ENCODE measurements at places on chromosomes 16 and 17. TPM values are rescaled to one million over a fixed set of nuclear protein-coding genes. Genes with fewer than 3 reads are reported as not detected.
A peak's percentile ranks its signal among the peaks of the same experiment; 100 is the strongest.

DNA sequence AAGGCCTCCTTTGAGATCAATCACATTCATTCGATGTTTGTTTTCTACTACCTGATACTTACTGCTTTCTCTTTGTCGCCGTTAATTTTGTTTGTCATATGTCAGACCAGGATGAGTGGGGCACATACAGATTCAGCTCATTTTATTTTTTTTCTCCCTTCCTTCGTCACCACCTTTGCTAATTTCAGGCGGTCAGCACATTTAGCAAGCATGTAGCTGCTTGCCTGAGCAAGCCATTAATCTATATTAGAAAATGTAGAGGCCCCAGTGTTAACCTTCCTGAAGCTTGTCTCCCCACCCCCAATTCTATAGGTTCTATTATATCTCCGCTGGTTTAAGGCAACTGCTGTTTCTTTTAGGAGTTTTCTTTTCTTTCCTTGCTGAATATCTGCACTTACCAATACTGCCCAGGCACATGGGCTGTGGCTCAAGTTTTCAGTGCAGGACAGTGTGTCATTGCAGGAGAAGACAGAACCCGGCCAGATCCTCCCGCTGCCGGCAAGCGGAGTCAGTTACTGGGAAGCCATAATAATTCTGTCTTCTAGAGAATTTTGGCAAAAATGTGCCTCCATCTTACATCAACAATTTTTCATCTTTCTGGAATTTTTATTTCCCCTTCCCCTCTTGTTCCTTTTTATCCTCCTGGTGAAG is 714.3 kb downstream of the WWOX start:
- H3K36me3 ChIP-seq: no peaks in the 10 kb centered on the region
- H3K4me3 ChIP-seq: no peak overlapping the region
- H3K4me1 ChIP-seq: peaks cover 3% of the 10 kb centered on the region

FBXL16 gene
- total RNA-seq: 4.4 TPM

DNA sequence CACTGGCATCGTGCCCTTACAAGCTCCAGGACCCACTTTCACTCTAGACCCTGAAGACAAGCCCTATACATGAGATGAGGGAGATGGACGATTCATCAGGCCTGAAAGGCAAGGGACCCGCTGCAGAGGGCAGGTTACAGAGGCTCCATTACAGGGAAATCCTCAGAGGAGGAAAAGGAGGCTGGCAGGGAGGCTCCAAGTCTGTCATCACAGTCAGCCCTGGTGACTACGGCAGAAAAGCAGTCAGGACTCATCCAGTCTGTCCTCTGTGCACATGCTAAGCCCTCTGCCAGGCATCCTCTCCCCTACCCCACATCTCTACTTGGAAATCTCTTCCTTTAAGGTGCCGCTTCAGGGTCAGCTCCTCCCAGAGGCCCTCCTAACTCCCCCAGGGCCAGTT is 197.7 kb upstream of the CDH5 start:
- no peaks in the 10 kb centered on the region for H3K4me1 ChIP-seq
- H3K27ac ChIP-seq: no peak overlapping the region
- no peak overlapping the region for H3K4me3 ChIP-seq
- H3K27me3 ChIP-seq: peaks cover 1% of the 10 kb centered on the region
- DNase-seq: no peak
- no peaks in the 10 kb centered on the region for H3K36me3 ChIP-seq

GRCh38 chr16:71681360-71681759 is 43.1 kb downstream of the PHLPP2 start:
- H3K4me3 ChIP-seq: no peak overlapping the region
- no peaks in the 10 kb centered on the region for H3K27me3 ChIP-seq
- H3K36me3 ChIP-seq: no peaks in the 10 kb centered on the region
- no peak overlapping the region for H3K27ac ChIP-seq
- no peak for DNase-seq

ELMO3 gene
- total RNA-seq: 31.9 TPM

CLDN6 gene
- total RNA-seq: not detected

- no peaks in the 10 kb centered on the region for H3K36me3 ChIP-seq
- no peak overlapping the region for H3K27ac ChIP-seq
- DNase-seq: no peak
- H3K4me1 ChIP-seq: no peaks in the 10 kb centered on the region
- H3K27me3 ChIP-seq: no peaks in the 10 kb centered on the region
Observed at GRCh38 chr17:33750943-33751701, 458.0 kb upstream of the ASIC2 start.

CDC6 gene
- 17.8 TPM for total RNA-seq

DNA sequence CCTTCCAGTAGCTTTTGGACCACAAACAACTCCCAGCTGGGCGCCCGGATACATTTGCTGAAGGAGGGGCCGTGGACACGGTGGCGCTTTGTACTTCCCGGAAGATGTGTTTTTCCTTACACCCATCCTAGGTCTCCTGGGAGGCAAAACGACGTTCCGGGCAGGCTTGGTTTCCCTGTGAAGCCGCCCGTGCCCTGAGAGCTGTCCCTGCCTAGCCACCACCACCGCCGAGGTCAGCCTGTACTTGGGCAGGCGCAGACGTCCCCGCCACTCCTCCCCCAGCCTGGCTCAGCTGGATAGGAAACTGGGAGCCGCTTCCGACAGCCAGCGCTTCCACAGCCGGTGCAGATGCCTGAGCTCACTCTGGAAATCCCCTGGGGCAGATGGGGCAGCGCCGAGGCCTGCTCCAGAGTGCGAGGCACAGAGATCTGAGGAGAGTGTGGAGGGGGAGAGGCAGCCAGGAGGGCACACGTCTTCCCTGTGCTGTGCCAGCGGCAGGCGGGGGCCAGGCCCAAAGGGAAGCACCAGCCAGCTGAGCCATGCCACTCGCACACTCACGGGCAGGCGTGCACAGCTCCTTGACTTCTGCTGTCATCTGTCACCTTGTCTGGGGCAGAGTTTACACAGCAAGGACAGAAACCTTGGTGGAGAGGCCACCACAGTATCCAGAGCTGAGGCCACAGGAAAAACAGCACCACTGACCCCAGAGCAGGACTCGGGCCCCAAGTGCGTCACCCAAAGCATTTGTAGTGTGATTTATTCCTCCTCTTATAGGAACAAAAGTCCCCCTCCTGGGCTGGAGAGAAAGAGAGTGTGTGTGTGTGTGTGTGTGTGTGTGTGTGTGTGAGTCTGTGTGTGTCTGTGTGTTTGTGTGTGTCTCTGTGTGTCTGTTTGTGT is 3.0 kb downstream of the RHBDF2 start:
- H3K4me3 ChIP-seq: peak overlapping the region; percentile 46
- DNase-seq: no peak
- peaks cover 44% of the 10 kb centered on the region for H3K4me1 ChIP-seq
- H3K27me3 ChIP-seq: no peaks in the 10 kb centered on the region
- peak overlapping the region; percentile 86 for H3K27ac ChIP-seq

TBC1D3K gene
- not detected for total RNA-seq

GRCh38 chr17:77867308-77867781 is 91.2 kb upstream of the TNRC6C start:
- DNase-seq: no peak
- H3K4me1 ChIP-seq: peaks cover 10% of the 10 kb centered on the region
- no peak overlapping the region for H3K4me3 ChIP-seq
- H3K36me3 ChIP-seq: no peaks in the 10 kb centered on the region

DNA sequence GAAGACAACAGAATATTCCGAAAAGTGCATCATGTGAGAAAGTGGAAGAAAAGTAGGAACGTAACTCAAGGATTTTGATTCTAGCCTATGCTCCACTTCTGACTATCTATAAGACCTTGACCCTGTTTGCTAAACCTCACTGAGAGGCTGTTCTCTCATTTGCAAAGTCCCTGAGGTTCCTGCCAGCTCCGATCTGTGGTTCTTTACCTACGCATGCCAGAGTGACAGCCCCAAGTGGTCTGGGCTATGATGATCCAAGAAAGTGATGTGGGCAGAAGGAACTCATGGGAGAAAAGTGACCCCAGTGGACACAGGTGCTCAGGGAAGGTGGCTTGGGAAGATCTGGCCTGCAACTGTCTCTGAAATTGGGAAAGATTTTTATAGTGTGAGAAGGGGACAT is 301.1 kb upstream of the CDH11 start:
- no peak overlapping the region for H3K4me3 ChIP-seq
- H3K27ac ChIP-seq: no peak overlapping the region

DNA sequence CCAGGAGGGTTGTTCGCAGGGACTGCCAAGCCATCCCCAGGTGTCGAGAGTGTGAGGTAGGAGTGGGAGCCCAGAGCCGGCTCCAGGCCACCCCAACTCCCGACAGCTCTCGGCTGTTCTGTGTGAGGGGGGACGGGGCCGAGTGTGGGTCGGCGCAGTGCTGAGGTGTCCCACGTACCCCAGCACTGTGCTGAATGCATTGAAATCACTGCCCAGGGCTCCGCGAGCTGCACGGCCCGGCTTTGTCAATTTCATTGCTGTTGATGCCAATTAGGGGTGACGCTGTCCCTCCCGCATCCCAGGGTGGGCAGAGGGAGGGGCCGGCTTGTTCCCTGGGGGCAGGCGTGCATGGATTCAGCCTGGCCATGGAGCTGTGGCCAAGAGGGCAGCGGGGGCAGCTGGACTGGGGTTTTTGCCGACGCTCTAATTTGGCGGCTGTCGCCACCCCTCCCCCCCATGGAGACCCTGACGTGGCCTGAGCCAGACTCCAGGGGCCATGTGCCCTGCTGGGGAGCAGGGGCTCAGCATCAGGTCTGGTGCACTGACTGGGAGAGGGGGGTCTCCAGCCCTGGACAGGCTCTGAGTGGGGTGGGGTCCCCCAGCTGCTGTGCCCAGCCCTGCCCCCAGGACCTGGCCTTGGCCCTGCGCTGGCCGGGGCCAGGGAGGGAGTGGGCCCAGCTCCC is 14.3 kb downstream of the CENPX start:
- peaks cover 48% of the 10 kb centered on the region for H3K4me1 ChIP-seq
- no peak overlapping the region for H3K4me3 ChIP-seq
- no peaks in the 10 kb centered on the region for H3K36me3 ChIP-seq
- no peak for DNase-seq

GRCh38 chr17:40074871-40075200 is 12.1 kb downstream of the THRA start:
- H3K36me3 ChIP-seq: peaks cover 7% of the 10 kb centered on the region
- DNase-seq: no peak
- H3K4me1 ChIP-seq: peaks cover 59% of the 10 kb centered on the region
- H3K4me3 ChIP-seq: no peak overlapping the region
- peak overlapping the region; percentile 93 for H3K27ac ChIP-seq
- H3K27me3 ChIP-seq: no peaks in the 10 kb centered on the region

DNA sequence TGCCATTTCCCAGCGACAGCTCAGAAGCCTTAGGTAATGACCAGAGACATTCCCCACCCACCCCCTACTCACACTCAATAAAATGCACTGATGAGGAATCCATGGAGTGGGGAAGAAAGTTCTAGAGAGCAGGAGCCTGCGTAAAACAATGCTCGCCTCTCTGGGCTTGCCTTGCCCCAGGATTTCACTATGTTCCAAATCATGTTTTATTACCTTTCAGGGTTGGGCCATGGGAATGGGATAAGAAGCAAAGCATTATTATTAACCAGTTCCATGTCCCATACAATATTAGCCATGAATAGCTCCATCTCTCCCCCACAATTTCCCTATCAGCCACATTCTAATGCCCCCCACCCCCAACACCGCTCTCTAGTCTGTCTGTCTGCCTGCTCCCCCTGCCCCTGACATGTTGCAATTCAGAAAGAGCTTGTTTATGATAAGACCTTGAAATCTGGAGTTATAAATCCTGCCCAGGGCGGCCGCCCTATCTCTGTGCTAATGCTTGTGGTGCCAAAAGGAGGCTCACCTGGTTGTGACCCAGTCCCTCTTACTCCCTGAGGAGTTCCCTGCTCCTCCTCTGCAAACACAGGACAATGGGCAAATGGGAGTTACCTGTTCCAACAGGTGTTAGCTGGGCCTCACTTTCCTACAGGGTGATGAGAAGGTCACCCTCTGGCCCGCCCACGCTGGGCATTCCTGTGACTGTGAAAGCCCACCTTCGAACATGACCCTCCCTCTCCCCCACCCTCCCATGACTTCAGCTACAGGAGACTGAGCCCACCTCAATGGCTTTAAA is 28.0 kb upstream of the DDX52 start:
- no peak overlapping the region for H3K4me3 ChIP-seq
- DNase-seq: no peak
- H3K4me1 ChIP-seq: no peaks in the 10 kb centered on the region
- no peaks in the 10 kb centered on the region for H3K27me3 ChIP-seq
- no peak overlapping the region for H3K27ac ChIP-seq
- no peaks in the 10 kb centered on the region for H3K36me3 ChIP-seq

DNA sequence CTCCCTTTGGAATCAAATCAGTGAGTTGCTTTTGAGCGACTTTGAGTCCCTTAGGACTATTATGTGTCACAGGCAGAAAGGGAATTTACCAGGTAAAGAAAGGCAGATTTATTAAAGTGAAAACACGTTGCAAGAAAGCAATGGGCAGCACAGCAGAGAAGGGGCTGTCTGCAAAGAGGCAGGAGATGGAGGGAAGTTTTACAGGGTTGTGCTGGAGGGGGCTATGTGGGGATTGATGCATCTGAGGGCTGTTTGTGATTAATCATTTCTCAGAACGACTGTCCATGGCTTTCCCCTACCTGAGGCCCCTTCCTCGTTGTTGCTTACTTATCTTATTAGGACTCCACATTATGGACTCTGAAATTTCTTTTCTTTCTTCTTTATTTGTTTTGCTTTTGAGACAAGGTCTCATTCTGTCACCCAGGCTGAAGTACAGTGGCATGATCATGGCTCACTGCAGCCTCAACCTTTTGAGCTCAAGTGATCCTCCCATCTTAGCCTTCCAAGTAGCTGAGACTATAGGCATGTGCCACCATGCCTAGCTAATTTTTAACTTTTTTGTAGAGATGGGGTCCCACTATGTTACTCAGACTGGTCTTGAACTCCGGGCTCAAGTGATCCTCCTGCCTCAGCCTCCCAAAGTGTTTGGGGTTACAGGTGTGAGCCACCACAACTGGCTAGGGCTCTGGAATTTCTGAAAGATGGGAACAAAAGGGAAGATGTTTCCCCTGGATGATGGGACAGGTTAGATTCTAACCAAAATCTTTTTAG is 5.5 kb downstream of the WWP2 start:
- peaks cover 5% of the 10 kb centered on the region for H3K4me1 ChIP-seq
- DNase-seq: no peak
- no peaks in the 10 kb centered on the region for H3K27me3 ChIP-seq
- no peak overlapping the region for H3K4me3 ChIP-seq
- H3K36me3 ChIP-seq: no peaks in the 10 kb centered on the region
- H3K27ac ChIP-seq: no peak overlapping the region

LGALS9B gene
- total RNA-seq: 17.9 TPM

DNA sequence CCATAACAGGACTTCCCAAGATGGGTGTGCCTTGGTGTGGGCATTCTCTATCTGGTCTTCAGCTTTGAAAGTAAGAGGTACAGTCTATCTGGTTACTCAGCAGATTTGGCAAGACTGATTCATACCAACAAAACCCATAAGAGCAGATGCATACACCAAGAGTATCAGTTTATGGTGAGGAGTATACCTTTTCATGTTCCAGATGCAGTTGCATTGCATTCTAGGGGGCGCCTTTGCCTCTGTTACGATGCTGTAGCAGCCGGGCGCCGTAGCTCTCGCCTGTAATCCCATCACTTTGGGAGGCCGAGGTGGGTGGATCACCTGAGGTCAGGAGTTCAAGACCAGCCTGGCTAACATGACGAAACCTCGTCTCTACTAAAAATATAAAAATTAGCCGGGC is 31.1 kb upstream of the CARMIL2 start:
- H3K4me3 ChIP-seq: no peak overlapping the region
- no peaks in the 10 kb centered on the region for H3K4me1 ChIP-seq
- H3K27ac ChIP-seq: no peak overlapping the region
- no peak for DNase-seq

All from esophagus squamous epithelium (tissue), 5 donors.